ENCODE measurements at places on chromosomes 6 and 20. TPM values are rescaled to one million over a fixed set of nuclear protein-coding genes. Genes with fewer than 3 reads are reported as not detected.

Gene CCN6
- total RNA-seq, result not detected

Gene COL21A1
- 1.4 TPM for total RNA-seq

Gene MLIP
- not detected for total RNA-seq

Gene BANF2
- total RNA-seq, result not detected

Gene TFAP2C
- total RNA-seq, result 13.6 TPM

Gene CPNE5
- total RNA-seq, result 0.15 TPM

Gene ZSCAN23
- not detected for total RNA-seq

Gene BEND3
- 4.3 TPM for total RNA-seq

Gene SYCP2L
- total RNA-seq, result 3.2 TPM

Gene HEY2
- total RNA-seq, result 0.07 TPM

Gene SSTR4
- total RNA-seq, result not detected

Gene MYB
- total RNA-seq, result 1.0 TPM

Gene PTCHD4
- 0.07 TPM for total RNA-seq

Gene KCNB1
- 0.29 TPM for total RNA-seq

Gene PPP1R3D
- 3.2 TPM for total RNA-seq

Gene RPS10
- total RNA-seq, result 2,113 TPM

Gene TXLNB
- total RNA-seq, result not detected

Gene OOEP
- total RNA-seq, result not detected

Gene ZBP1
- 0.06 TPM for total RNA-seq
